Stimulated activated CD8-positive, alpha-beta memory T cell treated with anti-CD3 and anti-CD28 coated beads, Interleukin-4, amount 100 ng/mL, for 24 hours (primary cell): ENCODE measurements at places on chromosomes 3 and 15.

DNA sequence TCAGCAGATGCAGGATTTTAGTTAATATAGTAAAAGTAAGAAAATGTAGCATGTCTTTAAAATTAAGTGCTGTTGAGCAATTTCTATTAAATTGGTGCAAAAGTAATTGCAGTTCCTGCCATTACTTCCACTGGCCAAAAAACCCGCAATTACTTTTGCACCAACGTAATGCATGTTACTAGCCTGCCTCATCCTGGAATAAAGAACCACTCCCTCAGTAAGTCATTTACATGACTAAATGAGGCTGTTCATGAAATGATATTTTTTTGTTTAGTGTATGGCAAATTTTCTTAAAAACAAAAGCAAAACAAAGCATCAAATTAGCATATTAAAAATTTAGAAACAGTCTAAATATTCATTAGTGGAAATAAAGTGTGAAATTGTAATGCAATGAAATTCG is 180.4 kb downstream of the DIPK2A start:
- no peak for DNase-seq

- DNase-seq, result no peak
These were observed 1.5 kb upstream of the AMOTL2 start for GRCh38 chr3:134375582-134376384.

- no peak for DNase-seq
These were observed 36.5 kb downstream of the ATP13A3 start for GRCh38 chr3:194450341-194450740.

DNA sequence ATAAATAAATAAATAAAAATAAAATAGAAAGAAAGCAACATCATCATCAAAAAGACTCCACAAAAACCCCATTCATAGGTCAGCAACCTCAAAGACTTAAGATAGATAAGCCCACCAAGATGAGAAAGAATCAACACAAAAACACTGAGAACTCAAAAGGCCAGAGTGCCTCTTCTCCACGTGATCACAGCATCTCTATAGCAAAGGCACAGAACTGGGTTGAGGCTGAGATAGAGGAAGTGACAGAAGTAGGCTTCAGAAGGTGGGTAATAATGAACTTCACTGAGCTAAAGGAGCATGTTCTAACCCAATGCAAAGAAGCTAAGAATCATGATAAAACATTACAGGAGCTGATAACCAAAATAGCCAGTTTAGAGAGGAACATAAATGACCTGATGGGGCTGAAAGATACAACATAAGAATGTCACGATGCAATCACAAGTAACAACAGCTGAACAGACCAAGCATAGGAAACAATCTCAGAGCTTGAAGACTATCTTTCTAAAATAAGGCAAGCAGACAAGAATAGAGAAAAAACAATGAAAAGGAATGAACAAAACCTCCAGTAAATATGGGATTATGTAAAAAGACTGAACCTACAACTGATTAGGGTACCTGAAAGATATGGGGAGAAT is 26.4 kb downstream of the GNB5 start:
- DNase-seq, result no peak

DNA sequence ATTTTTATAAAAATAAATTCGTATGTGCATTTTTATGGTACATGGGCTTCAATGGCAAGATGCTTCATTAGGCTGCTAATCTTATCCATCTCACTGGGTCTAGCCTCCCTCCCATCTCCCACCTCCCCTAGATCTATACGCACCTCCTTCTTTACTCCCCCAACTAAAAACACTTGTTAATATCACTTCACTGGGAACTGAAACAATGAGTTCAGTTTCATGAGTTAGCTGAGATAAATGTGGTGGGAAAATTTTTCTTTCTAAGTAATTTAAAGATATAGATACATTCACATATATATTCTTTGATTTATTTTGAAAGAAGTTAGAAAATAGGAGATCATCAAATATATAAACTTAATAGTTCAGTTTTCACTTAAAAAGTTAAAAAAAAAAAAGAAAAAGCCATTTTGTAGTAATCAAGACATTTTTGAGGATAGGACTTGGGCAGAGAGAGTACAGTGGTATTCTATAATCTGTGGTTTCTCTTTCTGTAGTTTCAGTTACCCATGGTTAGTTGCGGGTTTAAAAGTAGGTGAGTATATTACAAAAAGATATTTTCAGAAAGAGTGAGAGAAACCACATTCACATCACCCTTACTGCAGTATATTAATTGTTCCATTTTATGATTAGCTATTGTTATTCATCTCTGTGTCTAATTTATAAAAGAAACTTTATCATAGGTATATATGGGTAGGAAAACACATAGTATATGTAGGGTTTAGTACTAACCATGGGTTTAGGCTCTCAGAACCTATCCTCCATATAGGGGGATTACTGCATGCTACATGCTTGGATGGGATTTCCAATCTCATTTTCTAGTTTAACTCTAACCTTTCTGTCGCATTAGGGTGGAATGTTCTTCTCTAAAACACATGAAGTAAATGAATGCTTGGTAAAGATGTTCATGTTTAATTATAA is 316.0 kb upstream of the CBLB start:
- DNase-seq, result no peak
